ENCODE measurements at places on chromosomes 6 and 20.

DNA sequence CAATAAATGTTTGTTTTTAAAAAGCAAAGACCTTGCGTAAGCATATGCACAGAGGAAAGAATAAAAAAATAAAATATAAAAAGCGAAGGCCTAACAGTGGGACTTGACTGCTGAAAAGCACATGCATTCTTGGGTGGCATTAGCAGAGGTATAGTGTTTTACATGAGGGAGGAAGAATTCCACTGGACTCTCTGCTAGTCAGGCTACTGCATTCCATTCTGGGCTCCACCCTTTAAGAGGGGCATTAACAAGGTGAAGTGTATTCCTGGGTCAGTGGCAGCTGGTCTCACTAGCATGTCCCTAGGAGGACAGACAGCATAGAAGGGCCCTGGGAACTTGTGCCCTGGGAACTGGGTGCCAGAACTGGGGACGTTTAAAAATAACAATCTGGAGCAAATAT lies 134.1 kb downstream of the SOBP start:
- no peak for DNase-seq

- DNase-seq = no peak
Measured at GRCh38 chr6:118656847-118657451, 5.6 kb upstream of the CEP85L start.

- DNase-seq = no peak
Measured at GRCh38 chr6:107243471-107243870, 128.2 kb upstream of the BEND3 start.

DNA sequence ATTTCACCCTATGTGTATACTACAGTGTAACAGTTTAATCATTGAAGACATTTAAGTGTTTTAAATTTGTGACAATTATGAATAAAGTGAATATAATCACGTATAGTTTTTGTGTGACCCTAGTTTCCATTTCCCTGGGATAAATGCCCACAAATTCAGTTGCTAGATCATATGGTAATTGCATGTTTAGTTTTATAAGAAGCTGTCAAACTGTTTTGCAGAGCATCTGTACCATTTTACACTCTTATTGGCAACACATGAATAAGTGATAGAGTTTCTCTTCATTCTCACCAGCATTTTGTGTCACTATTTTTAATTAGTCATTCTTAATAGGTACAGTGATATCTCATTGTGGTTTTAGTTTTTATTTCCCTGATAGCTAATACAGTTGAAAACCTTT lies 7.3 kb downstream of the VTA1 start:
- DNase-seq = no peak

DNA sequence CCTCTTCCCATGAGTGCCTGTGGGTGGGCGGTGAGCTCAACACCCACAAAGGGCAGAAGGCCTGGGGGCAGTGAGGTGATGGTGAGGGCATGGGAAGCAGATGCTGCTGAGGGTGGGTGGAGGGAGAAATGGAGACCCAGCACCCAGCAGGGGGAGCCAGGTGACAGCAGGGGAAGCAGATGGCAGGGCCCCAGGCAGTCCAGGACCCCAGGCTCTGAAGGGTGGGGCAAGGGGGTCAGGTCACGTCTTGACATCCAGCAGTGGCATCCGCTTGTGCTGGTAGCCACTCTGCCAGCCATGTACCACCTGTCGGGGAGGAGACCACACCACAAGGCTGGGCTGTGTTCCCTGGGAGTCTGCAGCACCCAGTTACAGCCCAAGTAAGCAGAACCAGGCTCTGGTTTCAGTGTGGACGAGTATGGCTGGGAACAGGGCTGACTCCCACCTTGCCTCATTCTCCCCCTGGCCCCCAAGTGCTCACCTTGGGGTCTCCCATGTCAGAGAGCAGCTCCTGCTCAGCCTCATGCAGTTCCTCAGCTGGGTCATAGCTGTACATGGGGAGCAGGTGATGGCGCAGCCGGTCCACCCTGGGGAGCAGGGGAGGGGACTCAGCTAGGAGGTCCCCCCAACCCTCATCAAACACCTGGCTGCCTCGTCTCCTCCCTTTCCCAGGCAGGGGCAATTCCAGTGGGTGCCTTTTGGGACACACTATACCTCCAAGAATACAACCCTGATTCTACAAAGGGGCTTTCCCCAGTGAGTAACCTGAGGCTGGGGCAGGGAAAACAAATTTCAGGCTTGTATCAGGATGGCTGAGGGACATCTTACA lies 2.0 kb downstream of the SMIM29 start:
- peak; percentile 32 for DNase-seq

DNA sequence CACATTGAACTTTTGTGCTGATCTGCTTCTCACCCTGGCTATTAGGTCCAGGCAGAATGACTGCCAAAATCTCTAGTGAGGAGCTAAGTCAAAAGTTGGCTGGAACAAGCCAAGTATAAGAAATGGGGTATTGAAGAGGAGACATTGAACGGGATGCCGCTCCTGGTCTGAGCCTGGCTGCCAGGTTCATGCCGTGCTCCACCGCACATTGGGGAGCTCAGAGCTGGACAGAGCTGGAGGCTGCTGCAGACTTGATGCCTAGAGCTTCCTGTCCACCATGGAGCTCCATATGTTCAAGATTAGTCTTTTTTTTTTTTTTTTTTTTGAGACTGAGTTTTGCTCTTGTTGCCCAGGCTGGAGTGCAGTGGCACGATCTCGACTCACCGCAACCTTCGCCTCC lies 4.1 kb upstream of the IFT52 start:
- peak; percentile 3 for DNase-seq

DNA sequence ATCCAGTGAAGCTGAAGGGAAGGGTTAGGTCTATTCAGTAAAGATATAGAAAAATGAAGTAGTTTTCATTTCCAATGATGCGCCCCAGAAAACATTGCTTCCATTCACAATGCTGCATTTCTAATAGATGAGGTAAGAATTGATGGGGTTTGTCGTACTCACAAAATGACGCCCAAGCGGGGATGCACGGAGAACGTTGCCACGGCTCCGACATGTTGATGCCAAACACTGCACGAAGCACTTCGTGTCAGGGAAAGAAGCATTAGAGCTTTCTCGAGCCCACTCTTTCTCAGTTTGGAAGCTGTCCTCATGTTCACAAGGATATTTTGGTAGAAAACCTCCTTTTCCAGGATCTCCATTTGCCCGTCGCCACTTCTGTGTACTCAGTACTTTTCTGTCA lies 21.6 kb upstream of the MAFB start:
- DNase-seq = no peak

- DNase-seq = no peak
Measured at GRCh38 chr6:108737594-108738546, 110.4 kb upstream of the ARMC2 start.

- no peak for DNase-seq
Measured at GRCh38 chr6:100886076-100886475, 4.9 kb upstream of the ASCC3 start.

DNA sequence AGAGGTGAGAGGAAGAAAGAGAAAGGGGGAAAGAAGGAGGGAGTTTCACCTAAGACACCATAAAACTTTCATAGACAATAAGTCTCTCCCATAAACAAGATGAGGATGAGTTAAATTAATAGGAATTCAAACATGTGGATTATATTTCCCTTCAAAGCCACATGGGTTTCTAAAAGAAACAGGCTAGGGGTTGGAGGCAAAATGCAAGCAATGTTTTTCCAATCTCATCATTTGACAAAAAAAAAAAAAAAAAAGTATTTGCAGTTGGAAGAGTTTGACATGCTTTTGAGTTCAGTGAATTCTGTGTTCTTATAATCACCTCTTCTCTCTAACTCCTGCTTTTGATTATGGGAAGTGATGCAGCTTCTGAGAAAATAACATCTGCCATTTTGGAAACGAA lies 286.5 kb upstream of the PRND start:
- DNase-seq = no peak

DNA sequence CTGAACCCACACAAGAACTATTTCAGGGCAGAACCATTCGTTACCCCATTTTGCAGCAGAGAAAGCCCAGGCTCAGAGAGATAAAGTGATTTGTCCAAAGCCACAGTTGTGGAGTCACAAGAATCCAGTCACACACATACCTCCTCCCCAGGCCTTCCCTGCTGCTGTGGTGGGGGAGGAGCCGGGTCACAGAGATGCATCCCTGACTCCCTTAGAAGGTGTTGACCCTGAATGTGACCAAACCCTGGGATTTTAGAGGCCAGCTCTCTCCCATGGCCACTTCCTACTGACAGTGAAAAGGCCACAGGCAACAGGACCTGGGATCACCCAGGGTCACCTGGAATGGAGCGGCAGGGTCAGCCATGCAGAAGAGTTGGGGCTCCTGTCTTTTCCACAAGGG lies 48.6 kb downstream of the CHMP4B start:
- no peak for DNase-seq

DNA sequence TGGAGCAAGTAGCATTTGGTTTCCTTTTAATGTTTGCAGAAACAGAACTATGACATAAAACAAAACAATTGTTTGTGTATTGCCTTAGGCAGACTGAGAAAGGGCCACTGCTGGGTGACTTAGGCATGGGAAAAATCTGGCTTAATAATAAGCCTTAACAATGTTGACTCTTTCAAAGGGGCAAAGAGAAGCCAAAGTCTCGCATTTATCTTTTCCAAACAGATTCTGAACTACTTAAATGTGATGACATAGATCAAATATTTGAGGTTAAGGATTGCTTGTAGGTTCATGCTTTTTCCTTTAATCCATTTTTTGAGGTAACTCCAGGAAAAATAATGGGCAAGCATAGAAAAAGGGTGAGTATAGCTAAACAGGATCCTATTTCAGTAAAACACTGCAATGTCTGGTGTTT lies 39.6 kb downstream of the ADAT2 start:
- no peak for DNase-seq

Data from HEK293T (cell line).